SK-N-DZ (cell line): ENCODE measurements at places on chromosomes 3 and 15.
A peak's percentile ranks its signal among the peaks of the same experiment; 100 is the strongest.

DNA sequence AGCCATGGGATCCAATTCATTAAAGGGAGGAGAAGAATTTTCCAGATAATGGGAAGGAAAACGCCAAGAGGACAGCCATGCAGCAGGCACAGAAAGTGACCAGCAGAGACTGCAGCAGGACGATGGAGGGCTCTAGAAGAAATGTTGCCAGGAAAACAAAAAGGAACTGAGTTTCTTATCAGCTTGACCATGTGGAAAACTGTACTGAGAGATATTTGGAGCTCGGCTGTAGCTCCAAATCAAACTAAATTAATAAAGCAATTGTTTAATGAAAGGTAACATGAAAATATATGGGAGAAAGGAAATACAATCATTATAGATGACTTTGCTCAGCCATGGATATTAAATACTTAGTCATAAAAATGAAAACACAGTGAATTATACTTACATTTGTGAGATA is 63.7 kb downstream of the SSR3 start:
- DNase-seq, result no peak

DNA sequence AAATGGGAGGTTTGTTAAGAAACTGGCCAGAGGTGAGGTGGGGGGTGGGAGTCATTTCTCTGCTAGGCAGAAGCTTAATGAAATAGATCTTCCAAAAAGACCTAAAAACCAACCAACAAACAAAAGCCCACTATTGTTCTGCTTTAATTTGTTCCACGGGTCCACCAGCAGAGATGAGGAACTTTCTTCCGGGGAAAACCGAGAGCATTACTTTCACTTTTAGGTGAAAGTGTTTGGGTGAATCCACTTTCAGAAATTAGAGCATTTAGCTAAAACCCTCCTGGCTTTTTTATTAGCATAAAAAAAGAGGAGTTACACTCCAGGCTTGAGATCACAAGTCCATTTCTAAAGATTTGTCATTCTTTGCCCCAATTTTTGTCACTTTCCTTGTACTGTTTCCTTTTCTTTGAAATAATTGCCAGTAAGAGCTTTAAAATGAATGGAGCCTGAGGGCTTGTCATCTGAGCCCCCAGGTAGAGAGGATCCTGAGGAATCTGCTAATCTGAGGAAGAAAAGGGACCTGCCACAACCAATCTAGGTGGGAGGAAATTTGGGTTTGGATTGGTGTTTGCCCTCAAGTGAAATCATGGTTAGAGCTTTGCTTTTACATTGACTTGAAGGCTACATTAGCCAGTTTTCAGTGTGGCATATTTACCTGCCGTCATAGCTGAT is 667.6 kb downstream of the NAALADL2 start:
- no peak for DNase-seq

DNA sequence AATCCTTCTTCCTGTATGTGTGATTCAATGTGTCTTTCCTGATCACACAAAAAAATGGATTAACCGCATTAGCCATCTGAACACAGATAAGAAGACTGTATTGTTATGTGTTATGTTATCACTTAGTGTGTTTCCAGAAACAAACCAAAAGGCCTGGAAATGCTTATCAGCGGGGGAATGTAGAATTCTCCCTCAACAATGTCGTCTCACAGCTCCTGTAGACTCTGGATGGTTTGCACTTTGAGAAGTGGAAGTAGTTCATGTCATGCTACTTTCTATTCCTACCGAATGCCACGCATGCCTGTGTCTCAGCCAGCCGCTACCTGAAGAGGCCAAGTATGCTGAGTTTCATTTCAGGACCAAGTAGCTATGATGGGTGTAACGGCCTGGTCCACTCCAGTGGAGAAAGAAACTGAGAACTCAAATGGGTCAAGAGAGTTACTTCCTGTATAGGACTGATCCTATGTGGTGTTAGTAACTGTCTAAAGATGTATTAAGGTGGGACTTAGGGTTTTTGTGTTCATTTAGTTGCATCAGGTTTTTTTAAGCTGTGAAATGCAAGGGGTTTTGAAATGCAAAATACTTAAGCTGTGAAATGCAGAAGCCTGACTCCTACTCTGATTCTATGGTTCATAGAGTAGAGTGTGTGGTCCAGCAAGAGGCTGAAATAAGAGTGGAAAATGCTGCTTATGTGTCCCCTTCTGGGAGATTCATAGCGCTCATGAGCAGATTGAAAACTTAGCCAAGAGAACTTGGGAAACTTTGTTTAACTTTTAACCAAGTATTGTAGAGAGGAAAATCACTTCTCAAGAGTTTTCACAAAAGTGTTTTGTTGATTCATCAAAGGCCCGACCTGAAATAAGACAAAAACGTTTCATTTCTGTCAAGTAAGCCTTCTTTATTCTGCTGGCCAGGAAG is 118.5 kb upstream of the LMOD3 start:
- no peak for DNase-seq

GRCh38 chr3:196502775-196503195 is 783 bp downstream of the RNF168 start:
- peak; percentile 40 for DNase-seq

GRCh38 chr3:30059240-30059639 is 547.2 kb upstream of the TGFBR2 start:
- DNase-seq, result no peak

- DNase-seq, result no peak
Observed at GRCh38 chr3:124815781-124816180, 71.4 kb downstream of the ITGB5 start.

DNA sequence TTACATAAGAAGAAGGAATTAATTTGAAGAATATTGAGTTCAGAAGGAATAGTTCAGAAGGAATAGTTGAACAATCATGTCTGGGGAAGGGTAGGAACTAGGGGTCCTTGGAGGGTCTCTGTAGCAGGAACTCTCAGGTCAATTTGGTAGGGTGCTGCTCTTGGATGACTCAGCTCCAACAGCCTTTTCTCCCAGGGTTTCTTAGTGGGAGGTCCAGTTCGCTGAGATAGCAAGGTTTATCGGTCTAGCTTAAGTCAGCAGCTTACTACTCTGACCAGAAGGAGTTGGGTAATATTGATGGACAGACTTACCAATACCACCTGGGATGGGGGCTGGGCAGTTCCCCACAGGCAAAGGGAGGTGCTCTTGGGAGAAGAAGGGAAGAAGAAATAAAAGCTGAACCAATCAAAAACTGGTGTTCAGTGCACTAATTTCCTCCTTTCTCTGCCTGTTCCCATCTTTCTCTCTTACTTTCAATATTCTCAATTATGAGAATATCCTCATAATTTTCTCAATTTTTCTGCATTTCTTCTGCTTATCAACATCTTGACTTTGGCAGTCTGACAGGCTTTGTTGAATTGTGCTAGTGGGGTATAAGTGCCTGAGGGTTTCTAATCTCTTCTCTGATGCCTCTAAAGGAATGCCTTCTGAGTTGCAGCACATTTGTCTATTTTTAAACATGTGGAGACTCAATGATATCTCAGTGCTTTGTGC is 14.4 kb upstream of the MITF start:
- no peak for DNase-seq

GRCh38 chr3:104606812-104607211 is 759.9 kb upstream of the ALCAM start:
- DNase-seq, result no peak

GRCh38 chr15:47477341-47477740 is 240.0 kb upstream of the SEMA6D start:
- DNase-seq, result no peak

DNA sequence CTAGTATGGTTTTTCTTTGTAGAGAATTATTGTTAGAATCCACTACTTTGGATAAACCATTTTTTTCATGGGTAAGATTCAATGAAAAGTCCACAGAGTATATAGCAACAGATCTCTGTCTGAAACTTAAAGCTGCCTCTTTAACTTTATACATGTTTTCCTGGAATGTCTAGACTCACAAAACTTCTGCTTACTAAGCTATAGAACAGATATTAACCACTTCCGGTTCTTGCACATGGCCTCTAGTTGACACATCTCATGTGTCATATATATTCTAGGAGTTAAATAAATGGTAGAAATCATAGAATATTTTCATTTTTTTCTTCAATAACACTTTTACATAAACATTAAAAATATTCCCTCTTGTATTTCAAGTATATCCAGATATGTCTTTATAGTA is 1693.9 kb downstream of the SI start:
- DNase-seq, result no peak

- DNase-seq, result peak; percentile 77
Observed at GRCh38 chr3:81521855-81522254, 239.6 kb downstream of the GBE1 start.

DNA sequence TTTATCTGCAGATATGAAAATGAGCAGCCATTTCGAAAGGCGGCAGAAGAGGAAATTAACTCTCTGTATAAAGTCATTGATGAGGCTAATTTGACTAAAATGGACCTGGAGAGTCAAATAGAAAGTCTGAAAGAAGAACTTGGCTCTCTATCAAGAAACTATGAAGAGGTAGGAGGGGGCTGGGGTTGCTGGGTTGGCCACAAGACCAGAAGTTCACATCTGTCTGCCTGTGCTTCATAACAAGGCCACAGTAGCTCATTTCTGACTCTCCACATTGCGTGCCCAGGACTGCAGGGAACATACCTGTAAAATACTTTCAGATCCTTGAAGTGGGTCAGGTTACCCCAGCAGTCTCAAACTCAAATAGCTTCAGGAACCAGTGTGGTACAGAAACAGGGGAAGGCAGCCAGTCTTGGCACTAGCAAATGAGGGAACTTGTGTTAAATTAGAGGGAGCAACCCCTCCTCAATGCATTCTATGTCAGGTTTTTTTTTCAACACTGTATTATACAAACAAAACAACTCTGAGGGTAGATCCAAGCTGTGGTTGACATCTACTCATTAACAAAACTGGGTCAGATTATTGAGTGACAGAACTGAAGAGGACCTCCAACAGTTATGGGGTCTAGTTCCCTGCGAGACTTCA is 48.7 kb downstream of the BFSP2 start:
- DNase-seq, result no peak

GRCh38 chr3:181629711-181630110 is 82.0 kb upstream of the SOX2 start:
- DNase-seq, result no peak

GRCh38 chr3:120604382-120604781 is 8.2 kb downstream of the NDUFB4 start:
- DNase-seq, result no peak

DNA sequence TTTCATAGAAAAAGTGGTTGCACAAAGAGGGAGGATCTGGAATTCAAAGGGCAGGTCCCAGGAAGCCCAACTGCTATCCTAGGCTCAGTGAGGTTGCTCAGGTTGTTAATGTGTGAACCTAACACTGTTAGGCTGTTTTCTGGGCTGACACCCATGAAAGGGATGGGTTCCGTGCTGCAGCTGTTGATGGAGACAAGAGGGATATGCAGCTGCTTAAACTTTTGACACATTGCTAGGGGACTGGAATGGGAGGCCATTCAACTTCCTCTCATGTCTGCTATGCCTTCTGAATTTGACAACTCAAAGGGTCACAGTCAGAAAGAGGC is 198.0 kb upstream of the NR2E3 start:
- no peak for DNase-seq

- no peak for DNase-seq
Observed at GRCh38 chr15:60460931-60461330, 18.0 kb downstream of the ICE2 start.
